ENCODE measurements at places on chromosomes 16 and 17.
A peak's percentile ranks its signal among the peaks of the same experiment; 100 is the strongest.

GRCh38 chr17:82750241-82750908 is 1.5 kb upstream of the TBCD start:
- no peak for DNase-seq

GRCh38 chr16:4336701-4337539 is 14.2 kb downstream of the PAM16 start:
- no peak for DNase-seq

GRCh38 chr17:77916703-77917481 is 41.6 kb upstream of the TNRC6C start:
- DNase-seq = no peak

DNA sequence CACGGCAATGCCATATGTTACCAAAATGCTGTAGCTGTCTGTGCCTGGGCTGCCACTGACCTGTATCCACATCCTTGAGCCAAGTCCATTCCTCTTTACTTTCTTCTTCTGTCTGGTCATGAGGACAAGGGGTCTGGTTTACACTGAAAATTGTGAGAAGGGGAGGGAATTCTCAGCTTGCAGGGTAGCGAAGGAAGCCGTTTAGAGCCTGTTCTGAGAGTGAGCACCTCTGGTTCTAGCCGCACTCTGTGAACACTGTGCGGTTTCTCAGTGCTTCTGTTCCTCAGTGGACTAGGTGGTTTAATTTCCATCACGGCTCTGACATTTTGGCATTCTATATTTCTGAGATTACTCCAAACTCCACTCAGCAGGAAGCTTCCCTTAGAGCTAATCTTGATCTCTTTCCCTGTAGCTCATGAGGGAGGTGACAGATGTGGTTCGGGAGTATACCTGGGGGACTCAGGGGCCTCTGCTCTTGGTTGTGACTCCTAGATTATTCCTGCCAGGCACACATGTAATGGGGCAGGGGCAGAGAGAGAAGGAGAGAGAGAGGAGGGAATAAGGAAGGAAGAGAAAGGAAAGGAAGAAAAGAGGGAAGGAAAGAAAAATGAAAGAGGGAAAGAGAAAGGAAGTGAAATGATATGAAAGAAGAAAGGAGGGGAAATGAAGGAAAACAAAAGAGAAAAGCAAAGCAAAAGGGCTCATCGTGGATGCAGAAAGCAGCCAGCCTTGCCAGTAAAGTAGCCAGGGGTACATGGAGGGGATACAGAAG is 14.2 kb upstream of the TBX21 start:
- DNase-seq = no peak

DNA sequence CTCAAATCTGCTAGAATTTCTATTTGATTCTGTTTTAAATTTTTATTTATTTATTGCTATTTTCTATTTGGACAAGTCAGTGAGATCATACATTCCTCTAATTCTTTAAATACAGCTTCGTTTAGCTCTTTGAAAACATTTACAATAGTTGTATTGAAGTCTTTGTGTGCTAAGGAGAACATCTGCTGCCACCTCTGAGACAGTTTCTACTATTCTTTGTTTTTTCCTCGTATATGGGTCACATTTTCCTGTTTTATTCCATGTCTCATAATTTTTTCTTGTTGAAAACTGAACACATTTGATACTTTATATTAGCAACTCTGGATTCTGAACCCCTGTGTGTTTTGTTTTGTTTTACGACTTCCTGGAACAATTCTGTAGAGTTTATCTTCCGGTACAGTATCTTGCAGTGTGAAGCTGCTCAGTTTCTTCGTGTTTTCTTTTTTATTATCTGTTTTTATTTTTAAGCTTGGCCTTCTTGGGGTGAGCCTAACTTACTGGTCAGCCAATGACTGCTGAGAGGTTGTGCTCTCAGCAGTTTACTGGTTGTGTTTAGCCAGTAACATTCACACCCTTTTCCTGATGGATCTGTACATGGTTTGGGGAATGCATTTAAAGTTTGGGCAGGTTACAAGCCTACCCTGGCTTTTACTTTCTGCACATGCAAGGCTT is 99.0 kb downstream of the CA4 start:
- no peak for DNase-seq

- peak; percentile 67 for DNase-seq
Measured at GRCh38 chr17:35731239-35731916, at the start of gene RASL10B. Gene RASL10B, plus strand, starts transcription at chr17:35731639. Its CDS starts 3,546 bp downstream, at chr17:35735185.

DNA sequence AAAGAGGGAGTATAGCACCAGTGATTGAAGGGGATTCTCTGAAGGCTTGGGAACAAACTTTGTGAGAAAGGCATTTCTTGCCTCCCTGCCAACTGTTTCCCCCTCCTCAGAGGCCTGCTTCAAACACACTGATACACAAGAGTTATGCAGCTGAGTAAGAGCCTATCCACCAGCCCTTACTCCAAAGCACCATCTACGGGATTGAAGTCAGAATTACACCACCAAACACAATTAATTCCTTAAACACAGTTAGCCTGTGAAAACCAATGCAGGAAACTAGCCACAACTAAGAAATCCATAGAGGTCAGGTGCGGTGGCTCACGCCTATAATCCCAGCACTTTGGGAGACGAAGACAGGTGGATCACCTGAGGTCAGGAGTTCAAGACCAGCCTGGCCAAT is 138.3 kb downstream of the SHCBP1 start:
- DNase-seq = no peak

GRCh38 chr17:13909901-13910519 is 159.3 kb upstream of the COX10 start:
- no peak for DNase-seq

All from NCI-H146 (cell line).